ENCODE measurements at places on chromosomes 4 and X.

DNA sequence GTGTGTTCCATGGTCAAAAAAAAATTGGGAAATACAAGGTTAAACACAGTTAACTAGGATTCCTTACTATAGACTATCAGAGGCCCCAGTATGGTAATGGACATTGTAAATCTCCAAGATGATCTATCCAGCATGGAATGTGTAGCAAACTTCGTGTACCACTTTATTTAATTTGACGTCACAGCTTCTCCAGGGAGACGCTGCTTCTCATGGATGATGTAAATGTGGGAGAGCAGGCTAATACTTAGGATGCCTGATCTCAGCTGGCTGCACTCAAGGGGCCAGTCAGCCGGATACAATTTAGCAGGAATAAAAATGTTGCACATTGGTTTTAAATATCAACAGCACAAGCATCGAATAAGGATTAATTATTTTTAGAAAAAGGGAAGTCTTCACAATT, 111.7 kb upstream of the HPF1 start:
- no peak for DNase-seq

DNA sequence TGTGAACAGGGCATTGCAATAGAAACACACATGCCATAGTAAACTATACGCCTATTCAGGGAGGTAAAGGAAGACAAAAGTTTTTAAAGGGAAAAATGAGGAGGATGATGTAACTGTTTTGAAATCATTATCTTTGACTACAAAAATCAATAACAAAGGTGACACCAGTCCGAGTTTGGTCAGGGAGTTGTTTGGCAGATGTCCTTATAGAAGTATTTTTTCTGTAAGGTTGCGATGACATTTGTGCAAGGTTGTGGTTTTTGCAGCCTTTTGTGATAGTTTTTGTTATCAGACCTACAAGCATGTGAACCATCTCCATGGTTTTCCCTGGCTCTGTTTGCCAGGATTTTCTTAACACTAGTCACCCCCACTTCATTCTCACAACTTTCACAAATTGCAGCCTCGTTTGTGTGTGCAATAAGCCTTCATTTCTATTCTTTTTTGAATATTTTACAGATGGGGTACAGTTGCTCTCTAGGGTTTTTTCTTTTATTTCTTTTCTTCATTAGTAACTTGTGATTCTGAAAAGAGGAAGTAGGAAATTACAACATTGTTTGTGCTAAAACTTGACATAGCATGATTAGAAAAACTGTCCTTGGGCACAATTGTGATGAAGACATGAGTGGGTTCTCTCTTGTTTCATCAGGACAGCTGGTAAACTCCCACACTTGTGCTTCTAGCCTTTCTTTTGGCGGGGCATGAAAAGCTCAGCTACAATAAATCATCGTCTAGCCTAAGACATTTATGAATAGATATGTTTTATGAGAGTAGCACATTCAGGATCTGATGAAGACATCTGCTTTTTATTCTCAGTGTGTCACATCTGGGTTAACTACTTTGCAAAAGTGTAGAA, 60.2 kb upstream of the PNPLA4 start:
- no peak for DNase-seq

- DNase-seq, result no peak
Measured at GRCh38 chr4:140466146-140466545, 31.9 kb downstream of the MGAT4D start.

- DNase-seq, result no peak
Measured at GRCh38 chr4:185700048-185700447, 111.9 kb downstream of the SORBS2 start.

GRCh38 chr4:45004847-45005565, 278.6 kb upstream of the GNPDA2 start:
- DNase-seq, result no peak

GRCh38 chr4:153143527-153144348, 60.5 kb upstream of the TRIM2 start:
- DNase-seq, result no peak

- DNase-seq, result no peak
Measured at GRCh38 chrX:47178337-47178736, 15.3 kb upstream of the UBA1 start.

- DNase-seq, result no peak
Measured at GRCh38 chr4:77047037-77047436, 28.8 kb downstream of the CCNI start.

DNA sequence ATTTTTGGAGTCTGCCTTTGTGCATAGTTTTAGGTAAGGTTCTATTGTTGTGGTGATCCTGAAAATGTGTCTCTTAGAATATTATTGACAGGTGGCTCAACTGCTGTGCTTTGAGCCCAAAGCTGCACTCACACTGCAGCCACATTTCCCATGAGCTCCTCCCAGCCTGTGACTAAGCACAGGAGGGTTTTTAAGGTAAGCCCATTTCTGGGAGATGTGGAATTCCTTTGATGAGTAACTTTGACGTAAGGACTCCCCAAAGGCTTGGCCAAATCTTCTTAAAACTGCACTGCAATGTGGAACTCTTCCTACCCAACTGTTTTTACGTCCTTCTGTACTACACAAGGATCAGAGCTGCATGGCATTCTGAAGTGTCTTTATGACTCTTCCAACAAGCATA, 20.0 kb upstream of the TMPRSS11A start:
- DNase-seq, result no peak

GRCh38 chrX:143296521-143296920, 220.8 kb downstream of the SPANXN3 start:
- DNase-seq, result no peak

- no peak for DNase-seq
Measured at GRCh38 chr4:85722807-85723206, 247.9 kb downstream of the ARHGAP24 start.

DNA sequence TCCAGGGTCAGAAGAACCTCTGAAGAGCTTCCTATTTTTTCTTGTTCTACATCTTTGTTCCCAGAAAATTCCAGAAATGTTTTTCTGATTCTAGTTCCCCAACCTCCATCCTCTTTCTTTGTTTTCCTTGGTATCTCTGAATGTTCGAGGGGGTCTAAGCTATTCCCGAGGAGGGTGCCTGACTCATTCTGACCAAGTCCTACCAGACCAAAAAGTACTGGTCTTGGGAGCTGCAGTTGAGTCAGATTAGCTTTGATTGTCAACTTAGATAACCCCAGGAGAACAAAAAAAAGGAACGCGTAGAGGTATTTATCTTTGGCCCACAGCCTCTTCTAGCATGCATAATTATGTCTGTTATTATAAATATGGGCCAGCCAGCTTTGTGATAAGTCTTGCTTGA, 12.1 kb upstream of the TENM3 start:
- no peak for DNase-seq

- peak; percentile 19 for DNase-seq
Measured at GRCh38 chr4:6474053-6474568, 1.7 kb upstream of the PPP2R2C start.

- DNase-seq, result no peak
Measured at GRCh38 chrX:87697409-87697808, 179.8 kb downstream of the KLHL4 start.

DNA sequence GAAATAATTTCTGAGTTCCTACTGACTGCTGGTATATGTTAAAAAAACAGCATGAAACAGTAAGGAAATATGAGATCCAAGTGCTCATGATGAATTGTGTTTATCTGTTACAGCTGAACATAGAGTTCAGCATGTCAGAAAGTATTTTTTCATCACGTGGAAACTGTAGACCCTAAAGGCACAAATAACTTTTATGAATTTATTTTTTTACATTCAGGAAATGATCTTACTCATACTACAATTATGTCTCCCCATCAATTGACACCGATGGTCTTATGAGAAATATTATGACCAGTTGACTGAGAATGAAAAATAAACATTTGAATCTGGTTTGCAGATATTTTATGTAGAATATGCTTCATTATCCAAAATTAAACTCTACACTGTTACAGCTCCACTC, 283.1 kb upstream of the SPANXN4 start:
- DNase-seq, result no peak

- DNase-seq, result no peak
Measured at GRCh38 chr4:7747062-7747385, 192.6 kb downstream of the AFAP1 start.

- no peak for DNase-seq
Measured at GRCh38 chr4:98496152-98496845, 162.1 kb downstream of the TSPAN5 start.

DNA sequence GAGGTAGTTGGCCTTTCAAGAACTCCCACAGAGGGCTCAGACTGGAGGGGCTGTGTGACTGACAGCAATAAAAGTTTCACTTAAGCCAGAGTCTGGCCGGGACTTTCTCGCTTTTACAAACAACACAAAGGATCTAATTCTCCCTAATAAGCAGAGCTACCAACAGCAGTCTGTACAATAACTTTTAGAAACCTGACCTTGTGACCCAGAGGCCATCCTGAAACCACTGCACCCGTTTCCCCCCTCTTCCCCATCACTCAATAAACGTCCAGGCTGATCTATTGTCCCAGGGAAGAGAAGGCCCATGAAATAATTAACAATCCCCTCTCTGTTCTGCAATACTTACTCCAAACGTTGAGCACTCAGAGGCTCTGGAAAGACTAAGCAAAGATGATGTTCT, 442.4 kb downstream of the ZIC3 start:
- DNase-seq, result no peak

DNA sequence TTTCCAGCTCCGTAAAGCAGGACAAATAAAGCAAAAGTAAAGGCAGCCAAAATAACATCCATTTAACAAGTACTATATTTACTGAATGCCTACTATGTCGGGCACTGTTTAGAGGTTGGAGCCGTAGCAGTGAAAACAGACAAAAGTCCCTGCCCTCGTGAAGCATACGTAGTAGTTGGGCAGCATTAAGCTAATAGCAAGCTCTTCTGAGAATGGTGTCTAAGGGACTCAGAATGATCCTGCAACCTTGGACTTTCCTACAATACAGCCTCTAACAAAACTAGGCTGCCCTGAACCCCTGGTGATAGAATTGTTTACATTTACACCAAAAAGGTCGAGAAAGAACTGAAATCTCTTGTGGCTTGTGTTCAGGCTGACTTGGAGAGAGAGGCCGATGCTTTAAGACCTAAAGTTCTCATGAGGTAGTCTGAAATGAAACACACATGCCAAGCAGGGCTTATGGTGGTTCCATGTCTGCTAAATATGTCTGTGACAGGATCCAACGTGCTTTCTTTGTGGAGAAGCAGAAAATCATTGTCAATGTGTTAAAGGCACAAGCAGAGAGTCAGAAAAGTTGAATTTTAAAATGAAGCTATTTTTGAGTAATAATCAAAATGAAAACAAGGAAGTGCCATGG, 898 bp upstream of the PDGFC start:
- no peak for DNase-seq

DNA sequence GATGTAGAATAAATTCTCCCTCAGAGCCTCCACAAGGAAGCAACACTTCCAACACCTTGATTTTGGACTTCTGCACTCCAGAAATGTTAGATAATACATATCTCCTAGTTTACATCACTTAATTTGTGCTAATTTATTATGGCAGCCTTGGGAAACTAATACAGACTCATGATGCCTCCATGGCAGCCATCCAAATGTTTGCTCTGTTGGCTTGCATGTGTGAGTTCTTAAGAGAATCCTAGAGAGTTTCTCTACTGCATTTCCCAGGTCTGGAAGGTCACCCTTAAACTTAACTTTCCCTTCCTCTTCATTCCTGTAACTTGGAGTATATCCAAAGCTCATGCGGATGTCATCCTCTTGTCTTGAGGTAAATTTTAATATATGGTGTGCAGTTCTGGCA, 956.1 kb downstream of the ADGRL3 start:
- DNase-seq, result no peak

DNA sequence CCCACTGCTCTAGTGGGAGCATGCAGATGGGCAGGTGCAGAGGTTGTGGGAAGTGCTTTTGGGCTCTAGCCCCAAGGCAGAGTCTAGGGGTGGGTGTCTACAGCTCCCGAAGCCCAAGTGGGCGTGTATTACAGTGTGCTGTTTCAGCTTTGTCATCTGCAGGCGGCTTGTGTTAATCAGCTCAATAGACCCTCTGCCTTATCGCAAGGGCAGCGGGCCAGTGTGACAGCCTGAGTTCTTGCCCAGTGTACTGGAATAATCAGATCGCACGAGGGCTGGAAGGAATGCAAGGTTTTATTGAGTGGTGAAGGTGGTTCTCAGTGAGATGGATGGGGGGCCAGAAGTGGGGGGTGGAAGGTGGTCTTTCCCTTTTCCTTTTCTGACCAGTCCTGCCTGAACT, 529.4 kb upstream of the AMOT start:
- no peak for DNase-seq

GRCh38 chr4:173134426-173134825, 34.2 kb upstream of the GALNT7 start:
- no peak for DNase-seq

- DNase-seq, result peak; percentile 63
Measured at GRCh38 chr4:35559559-35560365, 684.6 kb downstream of the ARAP2 start.

GRCh38 chr4:143185253-143186107, 763 bp downstream of the USP38 start:
- DNase-seq, result peak; percentile 75

- no peak for DNase-seq
Measured at GRCh38 chr4:53646795-53647194, 55.5 kb upstream of the LNX1 start.

GRCh38 chrX:56314334-56314733, 82.2 kb downstream of the KLF8 start:
- no peak for DNase-seq

DNA sequence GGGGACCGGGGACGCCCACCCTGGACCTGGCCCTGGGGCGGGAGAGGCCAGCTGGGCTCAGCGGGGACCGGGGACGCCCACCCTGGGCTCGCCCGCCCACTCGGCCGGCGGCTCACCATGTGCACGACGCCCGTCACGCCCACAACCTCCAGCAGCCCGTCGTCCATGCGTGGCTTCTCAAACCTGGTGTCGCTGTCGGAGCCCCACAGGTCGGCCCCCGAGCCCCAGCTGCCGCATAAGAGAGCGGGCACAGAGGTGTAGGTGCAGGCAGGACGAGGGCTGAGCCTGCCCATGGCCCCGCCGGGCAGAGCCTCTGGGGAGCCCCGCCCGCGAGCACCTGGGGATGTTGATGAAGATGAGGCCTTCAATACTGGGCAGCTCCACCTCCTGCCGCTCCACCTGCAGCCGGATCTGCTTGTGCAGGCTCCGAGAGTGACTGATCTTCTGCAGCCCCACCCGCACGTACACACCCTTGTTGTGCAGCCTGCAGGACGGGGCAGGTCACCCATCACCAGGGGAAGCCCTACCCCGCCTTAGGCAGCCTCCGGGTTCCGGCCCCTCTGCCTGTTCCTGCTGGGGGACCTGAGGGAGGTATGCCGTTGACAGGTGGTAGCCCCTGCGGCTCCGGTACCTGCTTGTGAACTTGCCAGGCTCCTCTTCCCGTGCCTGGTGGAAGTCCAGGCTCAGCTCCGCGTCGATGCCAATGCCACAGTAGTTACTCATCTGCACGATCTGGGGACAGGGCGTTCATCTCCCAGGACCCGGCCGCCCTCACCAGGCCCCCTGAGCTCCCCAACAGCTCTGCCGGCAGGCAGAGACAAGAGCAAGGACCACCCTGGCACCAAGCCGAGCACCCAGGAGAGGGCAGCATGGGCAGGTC, 11.8 kb downstream of the DGKQ start:
- no peak for DNase-seq

DNA sequence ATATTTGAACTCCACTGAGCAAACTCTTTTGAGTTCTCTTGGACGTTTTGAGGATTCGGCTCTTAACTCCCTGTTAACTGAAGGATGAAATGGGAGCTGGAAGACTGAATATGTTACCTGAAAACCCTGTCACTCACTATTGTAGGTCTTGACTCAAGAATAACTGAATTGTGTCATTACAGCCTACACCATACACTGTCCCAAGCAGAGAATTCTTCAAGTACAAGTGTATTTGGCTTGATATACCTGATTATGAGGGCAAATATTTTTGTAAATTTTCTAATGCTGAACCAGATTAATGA, 276.1 kb downstream of the CFAP299 start:
- no peak for DNase-seq

All from coronary artery (tissue), 2 donors.